NCI-H526 treated with DMSO at 0.1 percent for 48 hours (cell line): ENCODE measurements at places on chromosomes 6 and 20.

- no peak for DNase-seq
These were observed 543.3 kb upstream of the MAP3K7 start for GRCh38 chr6:91130126-91130525.

GRCh38 chr6:52132292-52132691, 44.9 kb upstream of the PKHD1 start:
- DNase-seq: no peak

- DNase-seq: no peak
These were observed 8.1 kb upstream of the SERPINB9 start for GRCh38 chr6:2911171-2911570.

DNA sequence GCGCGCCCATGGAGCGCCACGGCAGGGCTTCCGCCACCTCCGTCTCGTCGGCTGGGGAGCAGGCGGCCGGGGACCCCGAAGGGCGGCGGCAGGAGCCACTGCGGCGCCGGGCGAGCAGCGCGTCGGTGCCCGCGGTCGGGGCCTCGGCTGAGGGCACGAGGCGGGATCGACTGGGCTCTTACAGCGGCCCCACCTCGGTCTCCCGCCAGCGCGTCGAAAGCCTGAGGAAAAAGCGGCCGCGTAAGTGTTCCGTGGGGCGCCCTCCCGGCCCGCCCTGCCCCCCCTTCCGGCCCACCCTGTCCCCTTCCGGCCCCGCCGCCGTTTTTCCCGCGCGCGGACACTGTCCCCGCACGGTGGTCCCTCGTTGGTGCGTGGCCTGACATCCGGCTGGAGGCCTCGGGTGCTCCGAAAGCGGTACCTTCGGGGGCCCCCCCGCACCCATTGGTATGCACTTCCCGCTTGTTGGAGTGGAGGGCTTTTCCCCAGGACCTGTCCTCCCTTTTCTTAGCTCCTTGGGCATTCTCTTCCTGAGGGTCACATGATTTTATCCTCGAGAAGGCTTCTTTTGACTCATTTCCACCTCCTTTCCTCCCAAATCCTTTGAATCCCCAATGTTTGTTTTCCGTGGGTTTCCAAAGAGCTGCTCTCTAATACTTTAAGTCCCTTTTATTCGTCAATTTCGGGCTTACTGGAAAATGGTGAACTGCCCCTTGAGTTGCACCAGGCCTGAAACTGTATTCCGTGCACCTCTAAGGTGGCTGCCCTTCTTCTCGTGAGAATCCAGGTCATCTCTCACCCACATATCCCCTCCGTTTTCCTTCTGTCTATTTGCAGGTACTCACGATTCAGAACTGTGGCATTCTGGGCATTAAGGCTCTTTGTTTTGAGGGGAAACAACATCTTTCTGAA, 556 bp downstream of the PANK2 start:
- DNase-seq: no peak

- peak; percentile 29 for DNase-seq
These were observed 43.7 kb downstream of the CDC5L start for GRCh38 chr6:44431118-44431725.

DNA sequence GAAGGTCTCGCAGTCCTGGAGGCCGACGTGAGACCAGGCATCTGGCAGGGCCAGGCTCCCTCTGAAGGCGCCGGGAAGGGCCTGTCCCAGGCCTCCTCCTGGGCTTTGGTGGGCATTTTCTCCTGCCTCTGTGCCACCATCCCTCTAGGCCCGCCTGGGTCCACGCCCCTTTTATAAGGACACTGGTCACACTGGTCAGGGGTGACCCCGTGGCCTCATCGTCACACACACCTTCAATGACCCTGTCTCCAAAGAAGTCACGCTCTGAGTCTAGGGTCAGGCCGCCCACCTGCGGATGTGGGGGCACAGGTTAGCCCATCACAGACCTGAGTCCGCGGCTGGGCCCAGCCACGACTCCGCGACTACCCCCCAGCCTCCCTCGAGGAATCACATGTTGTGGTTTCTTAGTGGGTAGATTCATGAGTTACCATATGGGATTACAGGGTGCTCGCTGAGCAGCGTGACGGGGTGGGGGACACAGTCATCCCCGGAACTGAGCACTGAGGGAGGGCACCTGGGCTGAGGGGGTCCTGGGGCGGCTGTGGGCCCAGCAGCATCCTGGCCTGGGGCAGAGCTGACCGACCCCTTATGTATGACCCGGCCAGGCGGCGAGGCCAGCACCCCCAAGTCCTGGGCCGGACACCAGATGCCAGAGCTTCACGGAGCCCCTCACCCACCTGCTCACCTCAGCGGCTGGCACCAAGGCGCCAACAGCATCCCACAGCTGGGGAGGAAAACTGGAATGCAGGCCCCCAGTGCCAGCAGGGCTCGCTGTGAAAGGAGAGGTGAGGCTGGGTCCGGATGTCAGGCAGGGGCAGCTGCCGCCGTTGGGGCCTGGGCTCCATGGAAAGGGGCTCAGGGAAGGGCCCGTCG, 115.9 kb downstream of the DLL1 start:
- DNase-seq: no peak

DNA sequence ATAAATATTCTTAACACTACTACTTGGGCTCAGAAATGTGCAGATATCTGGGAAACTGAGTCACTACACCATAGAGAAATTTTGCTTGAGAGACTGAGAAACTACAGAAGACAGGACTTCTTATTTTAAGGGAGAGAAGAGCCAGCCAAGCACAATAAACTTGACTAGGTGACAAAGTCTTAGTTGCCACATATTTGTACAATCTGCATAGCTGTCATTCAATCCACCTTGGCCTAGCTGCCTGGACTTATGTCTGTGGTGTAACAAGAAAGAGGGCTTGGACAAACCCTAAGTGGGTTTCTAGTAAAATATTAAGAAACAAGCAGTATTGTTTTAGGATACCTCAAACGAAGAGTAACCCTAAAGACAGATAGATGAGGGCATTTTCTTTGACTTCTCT, 21.8 kb upstream of the IRAK1BP1 start:
- no peak for DNase-seq

DNA sequence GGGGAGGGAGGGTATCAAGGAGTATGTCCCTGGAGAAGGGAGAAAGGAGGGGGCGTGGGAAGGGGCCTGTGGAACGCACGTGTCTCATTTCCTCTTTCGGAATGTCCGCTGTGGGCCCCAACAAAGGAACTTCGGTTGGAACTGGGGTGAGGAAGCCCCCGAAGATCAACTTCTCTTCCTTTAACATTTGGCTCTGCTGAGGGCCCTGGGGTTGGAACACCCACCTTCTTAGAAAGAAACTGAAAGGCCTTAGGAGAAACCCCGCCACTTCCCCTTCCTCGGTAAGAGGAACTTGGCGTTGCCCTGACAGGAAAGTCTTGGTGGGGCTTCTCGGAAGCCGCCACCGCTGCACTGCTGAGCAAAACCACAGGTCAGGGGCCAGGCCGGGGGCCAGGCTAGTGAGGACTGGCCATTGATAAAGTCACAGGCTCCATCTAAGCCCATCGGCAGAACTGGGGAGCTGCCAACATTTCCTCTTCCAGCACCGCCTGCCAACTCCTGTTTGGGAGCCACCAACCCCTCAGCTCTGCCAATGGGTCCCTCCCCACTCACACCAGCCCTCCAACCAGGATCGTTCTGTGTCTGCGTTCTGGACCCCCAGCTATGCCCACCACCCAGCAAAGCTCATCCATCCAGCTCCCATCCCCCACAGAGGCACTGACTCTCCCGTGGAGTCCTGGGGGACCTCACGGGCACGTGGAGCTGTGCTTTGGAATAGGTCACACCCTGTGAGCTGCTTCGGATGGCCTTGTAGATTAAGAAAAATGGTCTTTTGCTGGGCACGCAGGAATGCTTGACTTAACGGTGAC, 44.8 kb downstream of the FGD2 start:
- no peak for DNase-seq
